ENCODE measurements at places on chromosomes 5 and 9.

- no peaks in the 10 kb centered on the region for H3K36me3 ChIP-seq
- no peak overlapping the region for H3K4me3 ChIP-seq
- peaks cover 19% of the 10 kb centered on the region for H3K4me1 ChIP-seq
- DNase-seq = no peak
- no peaks in the 10 kb centered on the region for H3K27me3 ChIP-seq
Observed at GRCh38 chr9:110886832-110887231, 151.4 kb downstream of the LPAR1 start.

- DNase-seq = no peak
- H3K27me3 ChIP-seq = no peaks in the 10 kb centered on the region
- peaks cover 9% of the 10 kb centered on the region for H3K4me1 ChIP-seq
- no peak overlapping the region for H3K27ac ChIP-seq
- H3K4me3 ChIP-seq = no peak overlapping the region
- H3K36me3 ChIP-seq = no peaks in the 10 kb centered on the region
Observed at GRCh38 chr9:71783120-71783523, 14.8 kb upstream of the CEMIP2 start.

DNA sequence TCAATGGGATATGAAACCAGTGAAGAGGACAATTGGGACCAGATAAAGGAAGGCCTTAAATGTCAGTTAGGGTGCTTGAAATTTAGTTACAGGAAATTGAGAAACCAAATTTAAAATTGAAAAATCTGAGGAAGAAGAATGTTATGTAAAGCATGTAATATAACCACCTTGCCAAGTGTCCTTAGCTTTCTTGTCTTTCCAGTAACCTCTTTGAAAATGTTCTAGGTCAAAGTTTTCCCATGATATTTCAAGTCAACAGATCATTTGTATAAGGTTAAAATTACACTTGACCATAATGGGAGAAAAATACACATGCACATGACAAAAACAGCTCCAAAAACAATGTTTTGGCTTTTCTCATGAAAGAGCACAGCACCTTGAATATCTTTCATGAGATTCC is 21.1 kb downstream of the LOX start:
- no peak for DNase-seq
- peaks cover 6% of the 10 kb centered on the region for H3K4me1 ChIP-seq
- no peaks in the 10 kb centered on the region for H3K36me3 ChIP-seq
- H3K27ac ChIP-seq = no peak overlapping the region

GRCh38 chr9:76454311-76454710 is 4.7 kb upstream of the GCNT1 start:
- no peak for DNase-seq
- H3K4me1 ChIP-seq = peaks cover 31% of the 10 kb centered on the region
- H3K36me3 ChIP-seq = peaks cover 7% of the 10 kb centered on the region
- no peak overlapping the region for H3K27ac ChIP-seq

- H3K36me3 ChIP-seq = peaks cover 31% of the 10 kb centered on the region
- H3K4me3 ChIP-seq = no peak overlapping the region
- H3K4me1 ChIP-seq = peaks cover 9% of the 10 kb centered on the region
- no peak for DNase-seq
Observed at GRCh38 chr5:131672776-131673175, 37.7 kb upstream of the RAPGEF6 start.

DNA sequence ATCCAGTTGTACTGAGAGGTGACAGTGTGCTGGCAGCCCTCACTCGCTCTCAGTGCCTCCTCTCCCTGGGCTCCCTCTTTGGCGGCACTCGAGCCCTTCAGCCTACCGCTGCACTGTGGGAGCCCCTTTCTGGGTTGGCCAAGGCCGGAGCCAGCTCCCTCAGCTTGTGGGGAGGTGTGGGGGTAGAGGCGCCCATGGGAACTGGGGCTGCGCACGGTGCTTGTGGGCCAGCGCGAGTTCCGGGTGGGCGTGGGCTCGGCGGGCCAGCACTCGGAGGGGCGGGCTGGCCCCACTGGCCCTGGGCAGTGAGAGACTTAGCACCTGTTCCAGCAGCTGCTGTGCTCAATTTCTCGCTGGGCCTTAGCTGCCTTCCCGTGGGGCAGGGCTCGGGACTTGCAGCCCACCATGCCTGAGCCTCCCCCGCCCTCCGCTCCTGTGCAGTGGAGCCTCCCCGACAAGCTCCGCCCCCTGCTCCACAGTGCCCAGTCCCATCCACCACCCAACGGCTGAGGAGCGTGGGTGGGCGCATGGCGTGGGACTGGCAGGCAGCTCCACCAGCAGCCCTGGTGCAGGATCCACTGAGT is 342.2 kb upstream of the ZNF608 start:
- peaks cover 1% of the 10 kb centered on the region for H3K4me1 ChIP-seq
- no peak overlapping the region for H3K27ac ChIP-seq
- H3K36me3 ChIP-seq = peaks cover 34% of the 10 kb centered on the region
- no peak overlapping the region for H3K4me3 ChIP-seq

GRCh38 chr5:57102905-57103255 is 71.0 kb upstream of the GPBP1 start:
- H3K27me3 ChIP-seq = no peaks in the 10 kb centered on the region
- no peaks in the 10 kb centered on the region for H3K4me1 ChIP-seq
- H3K27ac ChIP-seq = no peak overlapping the region
- no peak for DNase-seq
- peaks cover 8% of the 10 kb centered on the region for H3K36me3 ChIP-seq

DNA sequence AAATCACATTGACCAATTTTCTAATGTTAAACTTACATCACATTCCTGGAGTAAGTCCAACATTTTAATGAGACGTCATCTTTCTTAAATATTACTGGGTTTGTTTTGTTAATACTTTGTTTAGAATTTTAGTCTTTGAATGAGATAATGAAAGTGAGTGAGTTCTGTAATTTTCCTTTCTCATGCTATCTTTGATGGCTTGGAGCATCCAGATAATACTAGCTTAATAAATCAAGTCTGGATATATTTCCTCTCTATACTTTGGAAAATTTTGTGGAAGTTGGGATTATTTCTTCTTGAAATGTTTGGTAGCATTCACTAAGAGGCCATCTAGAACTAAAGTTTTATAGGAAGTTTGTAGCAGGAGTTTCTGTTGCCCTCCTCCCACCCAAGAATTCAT is 90.8 kb upstream of the IL7R start:
- H3K27me3 ChIP-seq = peaks cover 85% of the 10 kb centered on the region
- DNase-seq = no peak
- peaks cover 2% of the 10 kb centered on the region for H3K4me1 ChIP-seq
- no peaks in the 10 kb centered on the region for H3K36me3 ChIP-seq

- H3K4me3 ChIP-seq = no peak overlapping the region
- H3K36me3 ChIP-seq = peaks cover 5% of the 10 kb centered on the region
- DNase-seq = no peak
Observed at GRCh38 chr5:124481419-124481818, 265.0 kb downstream of the ZNF608 start.

- no peak for DNase-seq
- no peaks in the 10 kb centered on the region for H3K36me3 ChIP-seq
- H3K27me3 ChIP-seq = no peaks in the 10 kb centered on the region
Observed at GRCh38 chr9:104025945-104026344, 68.2 kb upstream of the SMC2 start.

GRCh38 chr5:178996156-178996555 is 1.0 kb upstream of the GRM6 start:
- peaks cover 21% of the 10 kb centered on the region for H3K4me1 ChIP-seq
- no peak overlapping the region for H3K27ac ChIP-seq
- DNase-seq = no peak
- H3K27me3 ChIP-seq = peaks cover 62% of the 10 kb centered on the region
- 0 out of 2 replicates have a peak overlapping the region, but pooled peaks have one; percentile 25 for H3K4me3 ChIP-seq

- no peaks in the 10 kb centered on the region for H3K36me3 ChIP-seq
- peaks cover 28% of the 10 kb centered on the region for H3K4me1 ChIP-seq
- H3K27me3 ChIP-seq = peaks cover 58% of the 10 kb centered on the region
- peak overlapping the region; percentile 87 for H3K4me3 ChIP-seq
- no peak overlapping the region for H3K27ac ChIP-seq
Observed at GRCh38 chr5:11384441-11385250, 519.6 kb downstream of the CTNND2 start.

GRCh38 chr5:73701566-73701965 is 75.6 kb downstream of the ARHGEF28 start:
- no peak overlapping the region for H3K27ac ChIP-seq
- H3K4me1 ChIP-seq = no peaks in the 10 kb centered on the region
- no peak overlapping the region for H3K4me3 ChIP-seq
- no peaks in the 10 kb centered on the region for H3K36me3 ChIP-seq
- H3K27me3 ChIP-seq = no peaks in the 10 kb centered on the region
- DNase-seq = no peak

DNA sequence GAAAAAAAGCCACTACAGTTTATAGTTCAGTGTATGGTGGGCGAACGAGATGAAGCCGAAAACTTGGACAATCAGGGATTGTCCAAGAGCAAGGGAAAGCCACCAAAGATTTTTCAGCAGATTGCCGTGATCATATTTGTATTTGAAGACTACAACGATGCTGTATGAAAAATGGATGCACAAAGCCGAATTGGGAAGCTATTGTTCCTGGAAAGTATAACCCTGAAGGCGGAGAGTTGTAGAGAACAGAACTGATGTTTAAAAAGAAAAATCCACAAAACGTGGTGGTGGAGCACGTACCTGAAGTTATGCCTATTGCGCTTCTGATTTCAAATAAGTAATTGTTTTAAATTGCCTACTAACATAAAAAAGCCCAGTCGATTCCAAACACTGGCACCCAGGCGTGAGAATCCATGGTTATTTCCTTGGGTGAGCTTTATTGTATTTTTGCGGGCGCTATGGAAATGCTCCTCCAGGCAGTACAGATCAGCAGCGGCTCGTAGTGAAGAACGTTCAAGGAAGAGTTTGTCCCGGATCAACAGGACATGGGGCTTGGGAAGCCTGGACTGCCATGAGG is 772 bp upstream of the TARS1 start:
- H3K27me3 ChIP-seq = no peaks in the 10 kb centered on the region
- no peak overlapping the region for H3K4me3 ChIP-seq
- peaks cover 10% of the 10 kb centered on the region for H3K36me3 ChIP-seq

GRCh38 chr9:92781899-92782298 is 17.3 kb upstream of the BICD2 start:
- H3K4me3 ChIP-seq = no peak overlapping the region
- H3K36me3 ChIP-seq = no peaks in the 10 kb centered on the region
- H3K4me1 ChIP-seq = no peaks in the 10 kb centered on the region
- DNase-seq = no peak

DNA sequence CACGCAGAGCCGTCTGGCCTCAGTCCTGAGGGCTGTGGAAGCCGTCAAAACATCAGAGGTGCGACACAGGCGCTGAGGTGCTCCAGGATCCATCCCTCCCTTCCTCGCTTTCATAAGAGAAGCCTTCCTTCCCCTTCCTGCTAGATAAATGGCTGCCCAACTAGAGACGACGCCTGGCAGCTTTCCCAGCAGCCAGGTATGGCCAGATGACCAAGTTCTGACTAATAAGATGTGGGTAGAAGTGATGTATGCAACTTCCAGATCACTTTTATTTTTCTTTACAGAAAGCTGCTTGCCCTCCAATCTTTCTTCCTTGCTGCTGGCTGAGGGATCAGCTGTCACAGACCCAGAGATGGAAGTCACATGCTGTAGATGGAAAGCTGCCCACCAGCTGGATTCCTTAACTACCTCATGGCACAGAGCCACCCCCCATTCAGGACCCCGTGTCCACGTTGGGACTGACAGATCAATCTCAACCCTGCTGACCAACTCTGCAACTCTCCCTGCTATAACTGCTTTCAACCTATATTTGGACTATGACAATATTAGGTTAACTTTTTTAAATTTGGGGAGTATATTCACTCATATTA is 8.8 kb downstream of the MAPK9 start:
- 0 out of 2 replicates have a peak overlapping the region, but pooled peaks have one; percentile 19 for H3K27ac ChIP-seq
- no peak overlapping the region for H3K4me3 ChIP-seq
- no peak for DNase-seq
- H3K36me3 ChIP-seq = peaks cover 39% of the 10 kb centered on the region
- no peaks in the 10 kb centered on the region for H3K27me3 ChIP-seq

- no peak overlapping the region for H3K4me3 ChIP-seq
- no peak overlapping the region for H3K27ac ChIP-seq
- H3K36me3 ChIP-seq = peaks cover 23% of the 10 kb centered on the region
- DNase-seq = no peak
- H3K27me3 ChIP-seq = no peaks in the 10 kb centered on the region
Observed at GRCh38 chr5:176481711-176482110, 33.5 kb downstream of the FAF2 start.

DNA sequence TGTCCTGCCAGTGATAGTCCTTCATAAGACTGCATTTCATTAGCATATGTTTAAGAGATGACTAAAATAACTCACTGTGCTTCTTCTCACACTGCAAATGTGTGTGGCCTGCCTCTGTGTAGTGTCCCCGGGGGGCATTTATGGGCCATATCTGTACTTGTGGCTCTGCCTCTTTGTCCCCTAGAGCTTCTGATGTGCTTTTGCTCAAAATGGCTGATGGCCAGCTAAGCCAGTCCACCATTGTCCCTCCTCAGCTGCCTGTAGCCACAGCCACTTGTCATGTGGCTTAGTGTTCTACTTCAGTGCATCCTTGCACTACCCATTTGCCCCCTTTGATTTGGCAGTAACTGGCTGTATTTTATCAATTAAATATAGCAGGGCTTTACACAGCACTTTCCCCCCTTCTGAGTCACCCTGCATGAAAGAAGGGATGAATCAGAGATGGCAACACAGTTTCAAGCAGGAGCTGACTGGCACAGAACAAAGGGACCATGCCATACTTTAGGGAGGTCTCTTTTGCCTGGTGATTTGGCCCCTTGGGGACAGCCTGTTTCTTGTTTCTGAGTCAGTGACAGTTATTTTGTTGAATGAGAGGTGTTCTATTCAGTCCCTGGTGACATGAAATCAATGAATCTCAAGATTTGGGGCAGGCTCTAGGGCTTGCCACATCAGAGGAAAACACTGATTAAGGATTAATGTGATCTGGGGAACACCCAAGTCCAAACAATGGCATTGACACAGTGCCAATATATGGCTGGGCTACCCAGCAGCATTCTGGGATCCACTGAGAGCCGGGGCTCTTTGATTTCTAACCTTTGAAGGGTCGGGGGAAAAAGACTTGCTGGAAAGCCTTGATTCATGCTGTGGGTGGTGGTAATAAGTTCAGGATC is 245.5 kb downstream of the SMARCA2 start:
- H3K27me3 ChIP-seq = no peaks in the 10 kb centered on the region
- H3K4me1 ChIP-seq = peaks cover 8% of the 10 kb centered on the region
- H3K4me3 ChIP-seq = no peak overlapping the region
- no peak overlapping the region for H3K27ac ChIP-seq
- peaks cover 13% of the 10 kb centered on the region for H3K36me3 ChIP-seq

Data from WTC11 (cell line).